Kidney (tissue), 22 donors: ENCODE measurements at places on chromosomes 2 and 18. TPM values are rescaled to one million over a fixed set of nuclear protein-coding genes. Genes with fewer than 3 reads are reported as not detected.

GRCh38 chr2:30979822-30980245 lies 158.4 kb downstream of the GALNT14 start:
- H3K27ac ChIP-seq = no peak overlapping the region
- DNase-seq = no peak
- H3K4me3 ChIP-seq = no peak overlapping the region
- H3K4me1 ChIP-seq = peaks cover 2% of the 10 kb centered on the region
- no peaks in the 10 kb centered on the region for H3K36me3 ChIP-seq
- no peaks in the 10 kb centered on the region for H3K27me3 ChIP-seq

GRCh38 chr2:79180092-79180491 lies 20.5 kb upstream of the REG3A start:
- H3K4me1 ChIP-seq = no peaks in the 10 kb centered on the region
- no peak overlapping the region for H3K4me3 ChIP-seq
- no peaks in the 10 kb centered on the region for H3K27me3 ChIP-seq
- no peak for DNase-seq
- no peak overlapping the region for H3K27ac ChIP-seq

GRCh38 chr2:46866770-46867246 lies 48.8 kb downstream of the MCFD2 start:
- H3K27ac ChIP-seq = no peak overlapping the region
- no peaks in the 10 kb centered on the region for H3K36me3 ChIP-seq
- no peaks in the 10 kb centered on the region for H3K27me3 ChIP-seq
- DNase-seq = no peak
- peaks cover 3% of the 10 kb centered on the region for H3K4me1 ChIP-seq

GRCh38 chr2:12106440-12107080 lies 360.1 kb downstream of the LPIN1 start:
- H3K4me1 ChIP-seq = no peaks in the 10 kb centered on the region
- no peak overlapping the region for H3K27ac ChIP-seq
- H3K36me3 ChIP-seq = no peaks in the 10 kb centered on the region
- H3K27me3 ChIP-seq = no peaks in the 10 kb centered on the region

DNA sequence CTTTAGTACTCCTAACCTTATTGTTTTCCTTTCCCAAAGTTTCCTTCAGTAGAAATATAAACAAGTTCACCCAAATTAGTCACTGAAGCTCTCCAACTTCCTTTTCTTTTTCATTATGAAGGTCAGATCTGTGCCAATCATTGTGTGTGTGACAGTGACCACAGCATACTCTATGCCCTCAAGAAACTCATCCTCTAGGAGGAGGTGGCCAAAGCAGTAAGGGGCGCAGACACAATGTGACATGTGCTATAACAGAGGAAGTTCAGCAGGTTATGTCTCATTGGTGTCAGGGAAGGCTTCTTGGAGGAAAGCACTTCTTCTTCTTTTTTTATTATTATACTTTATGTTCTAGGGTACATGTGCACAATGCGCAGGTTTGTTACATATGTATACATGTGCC lies 60.0 kb upstream of the PSME4 start:
- no peak for DNase-seq
- no peaks in the 10 kb centered on the region for H3K36me3 ChIP-seq
- H3K4me1 ChIP-seq = no peaks in the 10 kb centered on the region
- H3K4me3 ChIP-seq = no peak overlapping the region

DNA sequence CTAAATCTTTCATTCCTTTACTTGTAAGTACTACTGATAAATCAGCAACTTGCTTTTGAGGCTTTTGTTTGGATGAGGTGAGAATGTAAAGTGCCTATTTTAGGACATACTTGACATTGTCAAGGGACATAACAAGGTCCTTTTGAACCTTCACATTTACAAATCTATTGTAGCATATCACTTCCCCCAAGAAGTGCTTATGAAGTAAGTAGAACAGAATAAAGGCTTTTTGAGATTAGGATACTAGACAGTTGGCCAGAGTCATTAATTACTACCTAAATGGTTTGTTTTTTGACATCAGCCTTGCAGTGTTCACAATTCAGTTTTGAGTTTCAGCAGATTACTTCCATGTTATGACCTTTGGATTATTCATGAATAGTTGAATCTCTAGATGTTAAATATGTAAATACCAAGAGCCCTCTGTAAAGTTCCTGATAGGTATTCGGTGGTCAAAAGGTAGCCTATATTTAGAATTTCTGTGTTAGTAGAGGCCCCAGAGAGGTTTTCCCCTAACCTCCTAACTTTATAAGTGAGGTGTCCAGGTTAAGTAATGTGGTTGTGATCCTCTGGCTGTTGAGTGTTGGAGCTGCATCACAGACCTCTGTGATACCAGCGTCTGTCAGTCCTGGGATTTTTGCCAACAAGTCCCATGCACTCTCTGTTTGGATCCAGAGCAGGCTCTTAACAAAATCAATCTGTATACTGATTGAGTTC lies 67.2 kb downstream of the LCLAT1 start:
- H3K4me1 ChIP-seq = peaks cover 6% of the 10 kb centered on the region
- DNase-seq = no peak
- no peak overlapping the region for H3K27ac ChIP-seq
- no peaks in the 10 kb centered on the region for H3K27me3 ChIP-seq

DNA sequence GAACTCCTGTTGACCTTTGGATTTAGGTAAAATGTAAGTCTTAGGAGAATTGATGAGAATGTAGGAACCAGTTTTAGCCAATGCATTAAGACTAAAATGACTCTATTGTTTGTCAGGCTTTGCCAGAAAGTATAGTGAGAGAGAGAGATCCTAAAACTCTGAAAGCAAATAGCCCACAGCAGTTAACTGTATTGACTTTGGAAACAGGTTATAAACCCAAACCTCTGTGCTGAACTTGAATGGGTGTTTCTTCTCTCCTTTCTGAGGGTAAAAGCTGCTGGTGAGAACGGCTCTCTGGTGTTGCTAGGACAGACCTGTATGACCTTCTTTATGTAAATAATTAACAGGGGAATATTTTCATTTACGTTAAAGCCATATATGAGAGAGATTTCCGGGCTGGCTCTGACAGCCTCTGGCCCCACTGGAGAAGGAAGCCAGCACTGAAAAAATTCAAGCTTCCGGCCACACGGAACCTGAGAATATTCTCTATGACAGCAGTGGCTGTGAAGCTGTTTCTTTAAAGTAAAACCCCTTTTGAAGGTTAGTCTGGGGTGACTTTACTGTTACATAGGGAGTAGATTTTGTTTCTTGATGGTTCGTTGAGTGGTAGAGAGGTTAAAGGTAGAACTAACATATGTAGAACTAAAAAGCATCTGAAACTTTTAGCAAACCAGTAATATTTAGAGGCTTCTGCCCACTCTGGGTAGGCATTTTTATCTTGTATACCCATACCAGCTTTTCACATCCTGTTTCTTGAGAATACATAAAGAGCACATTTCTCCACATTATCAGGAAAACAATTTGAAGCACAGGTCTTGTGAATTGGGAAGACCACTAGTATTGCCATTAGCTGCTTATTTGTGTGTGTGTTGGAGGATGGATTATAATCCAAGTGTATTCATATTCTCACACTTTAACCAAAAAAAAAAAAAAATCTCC lies 123.8 kb downstream of the SPTBN1 start:
- no peak overlapping the region for H3K4me3 ChIP-seq
- peak overlapping the region; percentile 68 for H3K27ac ChIP-seq
- DNase-seq = no peak
- H3K36me3 ChIP-seq = no peaks in the 10 kb centered on the region
- H3K4me1 ChIP-seq = peaks cover 27% of the 10 kb centered on the region

DNA sequence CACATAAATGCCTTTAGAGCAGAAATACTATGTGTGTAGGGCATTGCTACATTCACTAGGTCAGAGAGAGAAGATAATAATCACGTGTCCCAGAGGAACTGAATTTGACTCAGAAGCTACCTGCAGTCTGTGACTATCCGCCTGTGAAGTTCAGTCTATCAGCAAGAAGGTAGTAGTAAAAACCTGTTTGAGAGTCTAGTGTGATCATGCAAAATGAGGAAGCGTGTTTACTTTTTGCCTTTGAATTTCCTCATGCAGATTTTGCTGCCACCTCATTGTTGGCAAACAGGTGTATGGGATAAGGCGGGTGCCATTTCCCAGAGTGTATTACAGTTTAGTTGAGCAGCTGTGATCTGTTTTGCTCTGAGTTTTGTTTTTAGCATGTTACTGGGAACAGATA lies 403.9 kb upstream of the FANCL start:
- no peaks in the 10 kb centered on the region for H3K4me1 ChIP-seq
- no peaks in the 10 kb centered on the region for H3K36me3 ChIP-seq
- H3K27me3 ChIP-seq = no peaks in the 10 kb centered on the region
- H3K4me3 ChIP-seq = no peak overlapping the region
- H3K27ac ChIP-seq = no peak overlapping the region
- DNase-seq = no peak

- peak; percentile 67 for DNase-seq
- peak overlapping the region; percentile 88 for H3K4me3 ChIP-seq
- H3K4me1 ChIP-seq = peaks cover 2% of the 10 kb centered on the region
- no peaks in the 10 kb centered on the region for H3K36me3 ChIP-seq
Measured at GRCh38 chr2:12720278-12720620, 3.5 kb downstream of the TRIB2 start.

- no peaks in the 10 kb centered on the region for H3K4me1 ChIP-seq
- no peak overlapping the region for H3K4me3 ChIP-seq
- no peaks in the 10 kb centered on the region for H3K27me3 ChIP-seq
- DNase-seq = no peak
Measured at GRCh38 chr2:95372216-95372829, 30.2 kb upstream of the FAHD2A start.

- H3K27ac ChIP-seq = no peak overlapping the region
- DNase-seq = no peak
- H3K27me3 ChIP-seq = no peaks in the 10 kb centered on the region
- H3K36me3 ChIP-seq = no peaks in the 10 kb centered on the region
- H3K4me1 ChIP-seq = no peaks in the 10 kb centered on the region
Measured at GRCh38 chr2:235148201-235149170, 196.7 kb downstream of the SH3BP4 start.

- no peak overlapping the region for H3K4me3 ChIP-seq
- peaks cover 2% of the 10 kb centered on the region for H3K27me3 ChIP-seq
- DNase-seq = no peak
- H3K36me3 ChIP-seq = no peaks in the 10 kb centered on the region
- no peaks in the 10 kb centered on the region for H3K4me1 ChIP-seq
Measured at GRCh38 chr2:241947004-241947350, 77.4 kb downstream of the RTP5 start.

- H3K27ac ChIP-seq = no peak overlapping the region
- H3K4me3 ChIP-seq = no peak overlapping the region
- H3K4me1 ChIP-seq = no peaks in the 10 kb centered on the region
- no peak for DNase-seq
Measured at GRCh38 chr2:134395779-134396178, 141.9 kb downstream of the MGAT5 start.

- no peaks in the 10 kb centered on the region for H3K36me3 ChIP-seq
- H3K4me1 ChIP-seq = peaks cover 3% of the 10 kb centered on the region
- no peak overlapping the region for H3K27ac ChIP-seq
- no peaks in the 10 kb centered on the region for H3K27me3 ChIP-seq
- no peak overlapping the region for H3K4me3 ChIP-seq
- DNase-seq = no peak
Measured at GRCh38 chr18:13420969-13421686, 202.6 kb downstream of the LDLRAD4 start.

DNA sequence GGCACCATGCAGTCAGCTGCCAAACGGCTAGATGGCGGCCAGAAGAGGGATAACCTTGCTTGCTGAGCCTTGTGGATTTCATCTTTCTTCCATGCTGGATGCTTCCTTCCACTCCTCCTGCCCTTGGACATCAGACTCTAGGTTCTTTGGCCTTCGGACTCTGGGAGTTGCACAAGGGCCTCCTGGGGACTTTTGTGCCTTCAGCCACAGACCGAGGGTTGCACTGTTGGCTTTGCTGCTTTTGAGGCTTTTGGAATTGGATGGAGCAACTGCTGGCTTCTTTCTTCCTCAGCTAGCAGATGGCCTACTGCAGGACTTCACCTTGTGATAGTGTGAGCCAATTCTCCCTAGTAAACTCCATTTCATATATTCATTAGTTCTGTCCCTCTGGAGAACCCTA lies 31.0 kb downstream of the STRADB start:
- H3K27me3 ChIP-seq = no peaks in the 10 kb centered on the region
- H3K27ac ChIP-seq = no peak overlapping the region
- peaks cover 6% of the 10 kb centered on the region for H3K36me3 ChIP-seq
- no peaks in the 10 kb centered on the region for H3K4me1 ChIP-seq
- no peak for DNase-seq

DNA sequence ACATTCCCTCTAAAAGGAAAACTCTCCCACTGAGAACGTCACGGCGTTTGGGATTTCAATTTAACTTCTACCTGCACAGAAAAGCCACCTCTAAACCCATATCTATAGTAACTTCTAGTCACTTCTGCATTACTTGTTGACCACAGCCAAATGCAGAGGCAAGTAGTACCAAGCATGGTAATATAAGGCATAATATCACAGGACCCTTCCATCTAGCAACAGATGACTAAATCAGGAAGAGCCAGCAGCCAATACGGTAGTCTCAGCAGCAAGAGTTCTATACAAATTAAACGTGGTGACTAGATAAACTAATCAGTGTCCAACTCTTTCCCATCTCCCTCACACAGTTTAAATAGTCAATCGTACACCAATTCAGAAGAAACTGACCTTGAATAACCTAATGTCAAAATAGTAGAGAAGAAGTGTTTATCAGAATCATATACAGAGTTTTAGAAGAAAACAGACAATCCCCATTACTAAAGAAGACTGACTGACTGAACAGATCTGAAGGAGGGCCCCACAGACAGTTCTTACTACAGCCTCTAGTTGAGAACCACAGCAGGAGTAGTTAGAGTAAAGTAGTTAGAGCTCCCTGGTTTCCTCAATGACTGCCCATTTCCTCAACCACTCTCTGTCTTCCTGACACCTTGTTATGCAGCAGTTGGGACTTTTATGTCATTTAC lies 30.0 kb downstream of the MEMO1 start:
- no peak overlapping the region for H3K4me3 ChIP-seq
- H3K27me3 ChIP-seq = no peaks in the 10 kb centered on the region
- no peaks in the 10 kb centered on the region for H3K4me1 ChIP-seq
- no peak overlapping the region for H3K27ac ChIP-seq
- peak; percentile 6 for DNase-seq
- no peaks in the 10 kb centered on the region for H3K36me3 ChIP-seq

DNA sequence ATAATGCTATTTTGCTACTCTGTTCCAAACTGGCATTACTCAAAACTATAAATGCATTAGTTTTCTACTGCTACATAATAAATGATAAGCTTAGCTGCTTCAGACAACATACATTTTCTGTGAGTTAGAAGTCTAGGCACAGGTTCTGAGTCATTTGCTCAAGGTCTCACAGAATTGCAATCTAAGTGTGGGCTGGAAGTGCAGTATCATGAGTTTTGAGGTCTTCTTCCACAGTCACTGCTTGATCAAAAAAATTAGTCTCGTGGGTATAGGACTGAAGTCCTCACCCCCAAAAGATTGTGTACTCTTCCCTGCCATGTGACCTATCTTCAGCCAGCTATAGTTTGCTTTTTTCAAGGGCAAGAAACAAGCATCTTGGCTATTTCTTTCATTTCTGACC lies 676.9 kb downstream of the ADCYAP1 start:
- no peak overlapping the region for H3K4me3 ChIP-seq
- no peak for DNase-seq
- no peaks in the 10 kb centered on the region for H3K4me1 ChIP-seq
- no peaks in the 10 kb centered on the region for H3K36me3 ChIP-seq
- no peak overlapping the region for H3K27ac ChIP-seq

The TCF7L1 gene
- 12.5 TPM for total RNA-seq

The RAD51AP2 gene
- total RNA-seq = not detected

The ZC3H6 gene
- total RNA-seq = 17.1 TPM

The GPR45 gene
- not detected for total RNA-seq

The ANKRD23 gene
- 4.0 TPM for total RNA-seq

The AUP1 gene
- total RNA-seq = 91.0 TPM

The RFX8 gene
- 0.28 TPM for total RNA-seq

The TTR gene
- not detected for total RNA-seq

The CPO gene
- 0.41 TPM for total RNA-seq
